HuH-7 (cell line): ENCODE measurements at places on chromosomes 2 and 18.

DNA sequence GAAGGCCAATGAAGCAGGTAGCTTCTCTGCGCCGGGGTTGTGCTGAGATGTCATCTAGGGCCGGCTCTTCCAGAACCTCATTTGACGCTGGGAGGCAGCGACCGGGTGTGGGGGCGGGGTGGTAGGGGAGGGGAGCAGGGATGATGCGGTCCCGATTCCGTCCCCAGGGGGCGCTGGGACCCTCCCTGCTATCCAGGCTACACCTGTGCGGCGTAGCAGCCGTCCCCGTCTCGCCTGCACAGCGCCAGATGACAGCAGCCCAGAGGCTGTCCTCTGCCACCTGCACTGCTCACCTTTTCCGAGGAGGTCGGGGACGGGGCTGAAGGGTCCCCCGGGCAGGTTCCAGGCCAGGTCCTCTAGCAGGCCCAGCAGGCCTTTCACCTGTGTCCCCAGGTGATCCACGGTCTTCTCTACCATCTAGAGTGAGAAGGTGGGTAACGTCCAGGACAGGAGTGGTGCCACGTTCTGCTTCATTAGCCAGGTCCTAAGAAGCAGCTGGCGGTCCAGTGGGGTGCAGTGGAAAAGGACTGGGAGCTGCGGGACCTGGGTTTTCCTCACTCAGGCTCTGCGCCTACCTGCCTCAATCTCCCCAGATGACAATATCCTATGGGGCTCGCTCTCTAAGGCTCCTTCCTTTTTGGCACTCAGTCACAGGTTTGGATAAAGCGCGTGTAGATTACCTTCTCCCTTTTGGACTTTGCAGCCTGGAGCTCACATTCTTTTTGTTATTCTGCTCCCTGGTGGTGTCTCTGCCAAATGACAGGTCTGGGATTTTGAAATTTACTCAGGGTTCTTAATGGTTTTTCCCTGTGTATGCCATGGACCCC lies 56.0 kb upstream of the RAB6C start:
- DNase-seq: peak; percentile 50

DNA sequence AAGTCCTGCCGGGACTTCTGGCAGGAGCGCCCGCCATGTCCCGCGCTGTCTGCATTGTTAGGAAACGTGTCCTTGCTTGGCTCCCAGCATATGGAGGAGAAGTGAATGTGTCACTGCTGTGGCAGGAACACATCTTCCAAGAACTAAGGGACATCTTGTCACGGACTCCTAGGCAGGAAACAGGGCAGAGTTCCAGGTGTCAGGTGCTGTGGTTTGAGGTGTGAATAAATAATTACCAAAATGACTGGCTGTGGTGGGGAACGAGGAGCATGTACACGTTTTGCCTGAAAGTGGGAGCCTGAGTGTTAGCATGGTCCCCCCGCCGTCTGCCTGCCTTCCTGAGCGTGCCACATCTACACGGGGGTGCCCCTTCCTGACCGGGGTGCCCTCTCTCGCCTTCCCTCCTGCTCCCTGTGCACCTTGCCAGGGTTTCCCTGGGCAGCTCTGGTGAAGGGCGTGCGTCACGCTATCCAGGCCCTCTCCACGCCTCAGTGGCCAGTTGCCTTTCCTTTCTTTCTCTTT lies 237.5 kb downstream of the LDLRAD4 start:
- DNase-seq: no peak

GRCh38 chr2:114717049-114717448 lies 274.6 kb downstream of the DPP10 start:
- no peak for DNase-seq

DNA sequence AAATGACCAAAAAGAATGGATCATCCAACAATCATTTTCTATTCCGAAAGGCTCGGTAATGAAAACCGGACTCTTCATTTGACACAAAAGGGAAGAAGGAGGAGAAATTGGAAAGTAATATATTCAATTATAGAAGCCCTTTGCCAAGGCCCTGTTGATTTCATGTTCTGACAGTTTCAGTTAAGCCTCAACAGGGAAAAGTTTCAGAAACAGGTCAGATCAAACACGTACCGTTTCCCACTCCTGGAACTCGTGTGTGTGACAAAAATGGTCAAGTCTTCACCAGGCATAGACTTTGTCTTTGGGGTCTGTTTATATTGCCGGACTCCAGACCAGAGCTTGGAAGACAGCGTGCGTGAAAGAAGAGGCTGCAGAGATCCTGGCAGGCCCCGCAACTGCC lies 101.3 kb upstream of the BCL2L11 start:
- DNase-seq: no peak

GRCh38 chr18:74498712-74499627 lies 2.8 kb downstream of the CNDP2 start:
- DNase-seq: no peak

DNA sequence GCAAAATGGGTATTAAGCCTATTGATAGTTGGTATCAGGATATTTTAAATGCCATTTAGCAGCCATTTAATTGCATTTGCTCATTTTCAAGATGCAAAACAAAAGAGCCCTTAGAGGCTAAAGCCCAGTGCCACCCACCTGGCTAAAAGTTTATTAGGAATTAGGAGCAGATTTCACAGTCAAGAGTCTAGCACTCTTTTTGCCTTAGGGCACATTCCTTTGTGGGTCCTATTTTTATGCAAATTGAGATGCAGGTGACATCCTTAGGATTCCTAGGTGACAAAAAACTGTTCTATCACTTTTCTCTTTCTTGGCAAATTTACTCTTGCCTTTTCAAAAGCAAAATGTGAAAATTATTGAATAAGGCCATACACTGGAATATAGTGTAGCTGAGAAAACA lies 42.0 kb downstream of the CTNNA2 start:
- no peak for DNase-seq

DNA sequence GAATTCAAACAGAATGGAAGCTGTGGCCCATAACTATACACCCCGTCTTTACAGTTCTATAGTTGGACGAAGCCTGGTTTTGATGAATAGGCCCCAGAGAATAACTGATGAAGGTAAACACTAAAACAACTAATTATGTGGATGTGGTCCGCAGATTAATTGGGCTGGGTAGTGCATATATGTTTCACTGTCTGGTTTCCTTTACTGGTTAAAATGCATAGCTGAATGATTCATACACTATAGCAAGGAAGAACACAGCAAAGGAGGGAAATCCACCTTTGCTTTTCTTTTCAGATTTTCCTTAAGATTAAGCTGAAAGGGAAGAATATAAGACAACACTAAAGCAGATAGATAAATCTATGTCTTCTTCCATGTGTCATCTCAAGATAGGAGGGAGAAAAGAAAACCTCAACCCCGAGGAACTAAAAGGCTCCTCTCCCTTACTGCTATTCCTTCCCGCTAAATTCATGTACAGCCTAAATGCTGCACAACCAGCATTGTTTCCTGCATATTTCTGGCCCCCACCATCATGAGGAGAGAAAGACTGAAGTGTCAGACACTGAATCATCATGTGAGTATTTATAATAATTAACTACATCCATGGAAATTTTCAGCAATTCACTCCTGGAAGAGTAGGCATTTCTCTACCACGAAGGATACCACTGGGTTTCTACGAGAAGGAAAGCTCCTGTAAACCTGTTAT lies 297.1 kb upstream of the CCDC68 start:
- DNase-seq: no peak

DNA sequence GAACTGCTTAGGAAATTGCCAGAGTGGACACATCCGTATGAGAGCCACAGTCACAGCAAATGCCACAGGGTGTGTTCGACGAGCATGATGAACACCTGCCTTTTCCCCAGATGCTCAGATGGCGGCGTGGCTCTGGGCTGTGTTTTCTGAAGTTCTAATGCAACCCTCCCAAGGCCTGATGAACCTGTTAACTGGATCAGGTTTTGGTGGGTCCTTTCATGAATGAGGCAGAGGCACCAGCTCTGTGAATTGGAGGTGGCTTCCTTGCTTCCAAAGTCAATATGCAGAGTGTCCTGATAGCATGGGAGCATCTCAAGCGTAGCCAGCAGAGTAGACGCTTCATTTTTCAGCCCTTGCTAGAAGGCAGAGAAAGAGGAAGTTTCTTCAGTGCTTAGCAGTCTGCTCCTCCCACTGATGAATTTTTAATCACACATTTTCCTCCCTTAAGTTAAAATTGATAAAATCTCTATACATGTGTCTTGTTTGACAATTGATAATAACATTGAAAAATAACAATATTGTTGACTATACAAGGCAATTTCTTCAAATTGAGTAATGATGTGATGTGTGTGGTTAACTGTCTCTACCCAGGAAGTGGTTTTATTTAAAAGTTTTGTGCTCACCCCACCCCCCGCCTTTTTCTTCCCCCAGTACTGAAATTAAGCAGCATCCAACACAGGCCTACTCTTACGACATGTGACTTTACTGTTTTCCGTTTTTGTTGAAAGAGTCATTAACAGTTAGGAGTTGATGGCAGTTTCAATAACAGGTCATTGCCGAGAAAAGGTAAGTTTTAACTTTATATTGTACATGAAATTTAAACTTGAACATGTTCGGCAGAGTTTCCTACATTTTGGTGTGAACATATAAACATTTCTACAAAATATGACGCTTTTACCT lies at the start of gene ARHGAP15:
Gene ARHGAP15 (plus strand): TSS at position 739 of the 900 bp plus-strand sequence.
- DNase-seq: no peak

GRCh38 chr2:68044099-68044498 lies 18.7 kb downstream of the C1D start:
- DNase-seq: no peak

DNA sequence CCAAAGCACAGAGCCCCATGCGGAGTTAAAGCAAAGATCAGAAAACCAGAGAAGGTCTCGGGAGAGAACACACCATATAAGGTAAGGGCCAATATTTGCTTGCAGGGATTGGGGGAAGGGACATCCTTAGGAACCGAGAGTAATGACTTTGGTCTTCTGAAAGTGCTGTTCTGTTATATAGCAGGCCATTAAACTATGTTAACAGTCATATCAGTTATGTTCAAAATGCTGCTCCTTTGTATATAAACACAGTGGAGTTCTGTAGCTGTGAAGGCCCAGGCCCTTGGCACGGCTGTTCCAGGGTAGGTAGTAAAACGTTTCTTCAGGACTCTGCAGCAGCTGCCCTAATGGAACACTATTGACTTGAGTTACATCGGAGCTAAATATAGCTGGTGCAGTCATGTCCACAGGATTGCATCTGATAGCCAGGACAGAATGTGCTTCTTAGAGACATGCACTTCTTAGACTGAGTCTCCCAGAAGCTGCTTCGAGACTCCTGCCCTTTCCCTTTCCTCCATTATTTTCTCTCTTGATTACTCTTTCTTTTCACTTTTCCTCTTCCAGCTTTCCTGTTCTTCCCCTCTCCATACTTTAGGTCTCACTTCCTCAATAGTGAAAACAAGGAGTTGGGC lies 122.4 kb downstream of the SETBP1 start:
- no peak for DNase-seq
